Chondrocyte (in vitro differentiated cells): ENCODE measurements at places on chromosomes 7 and 10. TPM values are rescaled to one million over a fixed set of nuclear protein-coding genes. Genes with fewer than 3 reads are reported as not detected.

LOXL4 gene
- total RNA-seq: 1.7 to 3.2 TPM (median 1.9 TPM) in 3 replicates

ANKRD30A gene
- not detected in 3 replicates for total RNA-seq

STEAP1B gene
- 1.5 to 5.1 TPM (median 4.2 TPM) in 3 replicates for total RNA-seq

IGF2BP3 gene
- total RNA-seq: 47.9 to 55.4 TPM (median 53.0 TPM) in 3 replicates

DNA sequence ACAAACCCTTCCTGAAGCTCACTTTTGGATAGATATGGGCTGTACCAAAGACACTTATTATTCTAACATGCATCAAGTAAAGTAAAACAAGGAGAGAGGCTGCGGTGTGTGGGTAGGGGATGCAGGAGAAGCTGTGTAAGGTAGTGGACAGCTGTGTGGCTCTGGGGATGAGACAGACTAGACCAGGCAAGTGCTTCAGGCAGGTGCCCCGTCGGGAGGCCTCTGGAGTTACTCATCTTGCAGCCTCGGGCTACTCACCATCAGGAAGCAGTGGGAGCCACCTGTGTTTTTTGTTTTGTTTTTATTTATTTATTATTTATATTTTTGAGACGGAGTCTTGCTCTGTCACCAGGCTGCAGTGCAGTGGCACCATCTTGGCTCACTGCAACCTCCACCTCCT, 49.3 kb upstream of the NCAPG2 start:
- H3K27ac ChIP-seq: no peak overlapping the region
- H3K36me3 ChIP-seq: peaks cover 35% of the 10 kb centered on the region
- H3K4me3 ChIP-seq: no peak overlapping the region
- no peak for DNase-seq

ZCWPW1 gene
- total RNA-seq: 2.3 to 3.8 TPM (median 2.6 TPM) in 3 replicates

GRCh38 chr10:99276848-99277486, 41.3 kb upstream of the HPSE2 start:
- peaks cover 13% of the 10 kb centered on the region for H3K4me1 ChIP-seq
- no peaks in the 10 kb centered on the region for H3K36me3 ChIP-seq
- no peak overlapping the region for H3K27ac ChIP-seq
- no peak for DNase-seq
- H3K4me3 ChIP-seq: no peak overlapping the region
- peaks cover 8% of the 10 kb centered on the region for H3K27me3 ChIP-seq
